T-cell (primary cell): ENCODE measurements at places on chromosomes 4 and X.

DNA sequence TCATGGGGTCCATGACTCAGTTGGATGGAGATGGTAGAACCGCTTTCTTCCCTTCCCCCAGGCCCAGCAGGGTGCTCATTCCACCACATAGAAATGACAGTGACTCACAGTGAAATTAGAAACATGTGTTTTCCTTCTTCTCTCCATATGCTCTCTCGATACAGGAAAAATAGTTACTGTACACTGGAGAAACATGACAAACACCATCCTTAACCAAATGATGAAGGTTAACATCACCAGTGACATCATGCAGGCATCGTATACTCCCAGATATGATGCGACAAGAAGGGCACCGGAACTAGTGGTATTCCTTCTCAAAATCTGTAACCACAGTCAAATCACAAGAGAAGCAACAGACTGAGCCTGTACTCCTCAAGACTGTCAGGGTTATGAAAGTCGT is 11.7 kb upstream of the RAB40A start:
- no peaks in the 10 kb centered on the region for H3K36me3 ChIP-seq
- H3K27ac ChIP-seq, result no peak overlapping the region
- no peak for DNase-seq
- H3K27me3 ChIP-seq, result peaks cover 4% of the 10 kb centered on the region
- peaks cover 3% of the 10 kb centered on the region for H3K4me1 ChIP-seq

DNA sequence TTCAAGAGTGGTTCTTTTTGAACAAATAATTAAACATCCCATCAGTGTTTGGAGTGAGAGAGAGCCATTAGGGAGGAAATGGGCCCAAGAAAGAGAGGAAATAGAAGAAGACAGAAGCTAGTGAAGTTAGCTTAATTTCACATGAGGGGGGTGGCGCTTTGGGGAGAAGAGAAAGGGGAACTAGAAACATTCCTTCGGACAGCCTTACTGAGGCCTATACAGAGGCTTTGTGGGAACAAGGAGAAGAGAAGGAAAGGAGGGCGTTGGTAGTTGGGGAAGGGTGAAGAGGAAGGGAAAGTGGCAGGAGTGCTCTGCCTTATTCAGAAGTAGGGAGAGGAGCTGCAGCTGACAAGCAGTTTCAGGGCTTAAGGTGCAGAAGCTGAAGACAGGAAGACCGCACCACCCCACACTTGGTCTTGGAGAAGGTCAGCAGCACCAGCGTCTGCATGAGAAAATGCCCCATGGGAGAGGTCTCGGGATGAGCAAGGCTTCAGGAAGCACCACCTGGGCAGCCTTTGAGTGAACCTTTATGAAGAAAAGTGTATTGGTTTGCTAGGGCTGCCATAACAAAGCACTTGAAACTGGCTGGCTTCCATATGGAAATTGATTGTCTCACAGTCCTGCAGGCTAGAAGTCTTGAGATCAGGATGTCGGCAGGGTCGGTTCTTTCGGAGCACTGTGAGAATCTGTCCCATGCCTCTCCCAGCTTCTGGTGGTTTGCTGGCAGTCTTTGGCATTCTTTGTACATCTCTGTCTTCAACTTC is 85.1 kb downstream of the KIT start:
- H3K4me1 ChIP-seq, result no peaks in the 10 kb centered on the region
- no peak for DNase-seq
- no peaks in the 10 kb centered on the region for H3K36me3 ChIP-seq
- no peak overlapping the region for H3K27ac ChIP-seq
- H3K4me3 ChIP-seq, result no peak overlapping the region
- no peaks in the 10 kb centered on the region for H3K27me3 ChIP-seq

DNA sequence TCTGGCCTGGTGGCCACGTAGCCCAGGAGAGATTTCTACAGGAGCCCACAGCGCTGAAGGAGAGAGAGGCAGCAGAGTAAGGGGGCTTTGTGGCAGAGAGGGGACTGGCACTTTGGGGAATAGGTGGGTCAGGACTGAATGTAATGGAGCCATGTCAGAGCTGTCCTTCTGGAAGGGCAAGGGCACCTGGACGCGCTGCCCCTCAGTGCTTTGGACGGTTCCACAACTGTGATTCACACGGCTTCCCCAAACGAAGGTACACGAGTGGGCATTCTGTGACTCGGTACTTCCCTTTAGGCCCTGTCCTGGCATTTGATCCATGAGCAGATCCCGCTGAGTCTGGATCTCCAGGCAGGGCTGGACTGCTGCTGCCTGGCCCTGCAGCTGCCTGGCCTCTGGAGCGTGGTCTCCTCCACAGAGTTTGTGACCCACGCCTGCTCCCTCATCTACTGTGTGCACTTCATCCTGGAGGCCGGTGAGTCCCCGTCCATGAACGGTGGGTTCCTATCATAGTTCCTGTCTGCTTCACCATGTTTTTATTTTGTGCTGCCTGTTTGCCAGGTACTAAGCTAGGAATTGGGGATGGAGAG is 35.2 kb upstream of the MSANTD1 start:
- H3K36me3 ChIP-seq, result peaks cover 35% of the 10 kb centered on the region
- DNase-seq, result no peak
- H3K4me3 ChIP-seq, result no peak overlapping the region
- no peaks in the 10 kb centered on the region for H3K4me1 ChIP-seq
- no peak overlapping the region for H3K27ac ChIP-seq

DNA sequence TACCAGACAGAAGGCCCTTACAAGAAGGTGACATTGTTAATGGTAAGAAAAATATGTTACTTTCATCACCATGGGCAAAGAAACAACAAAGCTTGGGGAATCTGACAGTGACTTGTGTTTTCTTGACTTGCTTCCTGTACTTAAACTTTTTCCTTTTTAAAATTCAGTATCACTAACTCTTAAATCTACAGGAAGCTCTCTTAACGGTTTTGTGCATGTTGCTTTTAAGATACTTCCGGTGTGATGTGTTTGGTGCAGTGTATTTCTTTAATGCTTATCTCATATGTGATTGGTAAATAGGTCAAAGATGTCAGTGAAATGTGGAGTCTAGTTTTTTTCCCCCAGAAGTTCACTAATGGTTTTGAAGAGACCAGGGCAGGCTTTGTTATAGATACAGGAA is 45.2 kb downstream of the ADH5 start:
- peaks cover 13% of the 10 kb centered on the region for H3K4me1 ChIP-seq
- H3K27ac ChIP-seq, result peak overlapping the region; percentile 82
- DNase-seq, result no peak
- peaks cover 14% of the 10 kb centered on the region for H3K36me3 ChIP-seq

DNA sequence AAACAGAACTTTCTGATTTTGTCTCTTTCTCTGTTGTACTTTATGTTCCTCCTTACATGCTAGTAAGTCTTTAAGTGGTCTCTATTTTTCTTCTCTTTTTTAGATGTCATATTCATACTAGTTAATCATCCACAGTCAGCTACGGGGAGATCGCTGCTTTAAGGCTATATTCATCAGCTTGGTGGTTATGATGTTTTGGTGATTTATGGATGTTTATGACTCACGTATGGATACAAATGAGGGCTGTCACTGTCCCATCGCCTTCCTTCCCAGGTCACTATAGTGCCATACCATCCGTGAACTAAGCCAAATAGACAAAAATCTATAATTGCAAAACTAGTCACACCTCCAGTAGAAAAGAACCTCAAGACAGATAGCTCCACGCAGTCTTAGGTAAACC is 296.8 kb upstream of the AADAT start:
- no peak overlapping the region for H3K27ac ChIP-seq
- H3K4me3 ChIP-seq, result no peak overlapping the region
- H3K4me1 ChIP-seq, result no peaks in the 10 kb centered on the region
- H3K36me3 ChIP-seq, result no peaks in the 10 kb centered on the region

- H3K36me3 ChIP-seq, result no peaks in the 10 kb centered on the region
- H3K4me1 ChIP-seq, result no peaks in the 10 kb centered on the region
- DNase-seq, result no peak
- no peak overlapping the region for H3K27ac ChIP-seq
These were observed 55.7 kb upstream of the PDGFRA start for GRCh38 chr4:54173281-54173912.

DNA sequence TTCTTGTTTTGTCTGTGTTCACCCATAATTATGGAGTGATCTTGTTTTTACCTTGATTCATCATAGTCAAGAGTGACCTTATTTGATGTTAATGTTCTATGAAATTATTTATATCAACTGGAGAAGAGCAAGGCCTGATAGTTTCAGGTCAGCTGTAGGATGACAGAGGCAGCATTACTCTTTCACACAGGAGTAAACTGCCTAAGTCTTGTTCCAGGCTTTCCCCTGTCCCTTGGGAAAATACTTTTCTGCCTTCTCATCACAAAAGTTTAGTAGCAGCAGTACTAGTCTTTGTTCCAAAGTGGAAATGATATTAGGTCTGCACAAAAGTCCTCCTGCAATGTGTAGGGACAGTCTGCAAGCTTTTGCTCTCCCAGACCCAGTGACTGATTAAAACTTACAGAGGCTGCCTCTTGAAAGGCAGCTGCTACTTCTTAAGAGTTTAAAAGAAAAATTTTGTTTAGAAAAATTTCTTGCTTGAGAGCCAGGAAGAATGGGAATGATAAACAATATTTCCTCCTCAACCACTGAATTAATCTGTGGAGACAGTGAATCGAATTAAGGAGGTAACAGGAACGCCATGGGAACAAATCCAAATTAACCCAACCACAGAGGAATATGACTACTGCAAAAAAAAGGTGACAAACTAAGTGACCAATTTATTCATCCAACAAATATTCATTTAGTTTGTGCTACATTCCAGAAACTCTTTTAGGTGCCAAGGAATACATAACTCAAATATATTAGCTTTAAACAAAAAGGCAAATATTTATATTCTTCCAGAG is 991.4 kb upstream of the PABPC4L start:
- no peak overlapping the region for H3K4me3 ChIP-seq
- DNase-seq, result no peak
- H3K27ac ChIP-seq, result no peak overlapping the region
- H3K27me3 ChIP-seq, result no peaks in the 10 kb centered on the region
- H3K4me1 ChIP-seq, result no peaks in the 10 kb centered on the region

DNA sequence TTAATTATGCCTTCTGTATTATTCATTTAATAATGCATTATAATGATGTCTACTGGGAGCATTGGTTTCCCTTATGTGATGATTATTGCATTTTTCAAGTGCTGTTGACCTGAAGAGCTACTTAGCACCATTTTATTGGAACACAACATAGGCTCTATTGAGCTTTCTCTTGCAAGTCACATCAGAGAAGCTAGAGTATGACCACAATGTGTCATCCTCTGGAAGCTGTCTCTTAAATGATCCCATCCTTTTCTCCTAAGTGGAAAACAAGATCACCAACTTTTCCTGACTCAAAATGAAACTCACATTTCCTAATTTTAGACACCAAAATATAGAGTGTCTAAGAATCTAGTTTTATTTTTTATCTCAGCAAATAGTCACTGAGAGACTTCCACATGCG is 1451.9 kb downstream of the PCDH7 start:
- no peak overlapping the region for H3K4me3 ChIP-seq
- no peaks in the 10 kb centered on the region for H3K27me3 ChIP-seq
- no peak overlapping the region for H3K27ac ChIP-seq
- no peaks in the 10 kb centered on the region for H3K36me3 ChIP-seq
- DNase-seq, result no peak

DNA sequence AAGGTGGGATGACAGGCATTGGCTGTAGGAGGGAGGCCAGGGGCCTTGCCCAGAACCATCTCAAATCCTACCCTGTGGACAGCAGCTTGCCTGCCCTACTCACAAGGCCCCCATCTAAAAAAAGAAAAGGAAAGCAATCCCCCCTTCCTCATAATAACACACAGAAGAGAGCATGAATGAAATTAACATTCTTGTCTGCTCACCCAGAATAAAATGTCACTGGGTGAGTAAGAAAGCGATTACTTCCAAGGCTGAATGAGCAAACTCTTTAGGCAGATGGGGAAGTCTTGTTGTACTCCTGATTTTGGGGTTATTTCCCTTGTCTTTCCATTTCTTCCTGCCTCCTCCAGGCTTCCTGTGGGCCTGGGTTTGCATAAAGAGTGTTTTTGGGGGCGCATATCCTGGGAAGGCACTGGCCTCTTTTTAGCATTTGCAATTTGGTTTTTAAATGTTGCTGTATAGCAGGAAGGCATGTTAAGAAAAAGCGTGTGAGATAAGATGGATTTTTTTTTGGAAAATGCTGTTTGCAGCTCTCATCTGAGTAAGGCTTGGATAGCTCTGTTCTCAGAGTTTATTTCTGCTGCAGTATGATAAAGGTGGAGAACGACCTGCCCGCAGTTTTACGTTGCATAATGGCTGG is 248.3 kb upstream of the GATB start:
- no peak overlapping the region for H3K4me3 ChIP-seq
- H3K27ac ChIP-seq, result no peak overlapping the region
- no peak for DNase-seq
- no peaks in the 10 kb centered on the region for H3K36me3 ChIP-seq
- H3K27me3 ChIP-seq, result no peaks in the 10 kb centered on the region

DNA sequence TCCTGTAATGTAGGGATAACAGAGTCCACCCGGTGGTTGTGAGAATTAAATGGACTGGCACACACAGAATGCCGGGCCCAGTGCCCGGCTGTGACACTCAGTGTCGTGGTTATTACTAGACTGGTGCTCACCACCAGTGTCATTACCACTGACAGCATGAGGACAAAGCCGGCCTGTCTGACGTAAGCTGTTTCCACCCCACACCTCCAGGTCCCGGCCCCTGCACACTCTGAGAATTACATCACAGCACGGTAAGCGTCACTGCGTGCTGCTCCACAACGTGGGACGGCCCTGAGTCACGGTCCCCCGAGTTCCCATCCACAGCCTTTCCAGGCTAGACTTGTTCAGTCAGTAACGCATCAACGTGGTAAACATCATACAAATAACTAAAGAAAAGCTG is 22.9 kb downstream of the FAT1 start:
- H3K4me1 ChIP-seq, result no peaks in the 10 kb centered on the region
- DNase-seq, result no peak
- no peaks in the 10 kb centered on the region for H3K27me3 ChIP-seq
- no peaks in the 10 kb centered on the region for H3K36me3 ChIP-seq
- no peak overlapping the region for H3K4me3 ChIP-seq

- H3K27me3 ChIP-seq, result no peaks in the 10 kb centered on the region
- no peak overlapping the region for H3K27ac ChIP-seq
These were observed 3.4 kb downstream of the MAGEE2 start for GRCh38 chrX:75781611-75782010.

- no peak overlapping the region for H3K27ac ChIP-seq
- no peak for DNase-seq
- no peak overlapping the region for H3K4me3 ChIP-seq
- no peaks in the 10 kb centered on the region for H3K27me3 ChIP-seq
- no peaks in the 10 kb centered on the region for H3K4me1 ChIP-seq
- no peaks in the 10 kb centered on the region for H3K36me3 ChIP-seq
These were observed 1930.5 kb upstream of the AGA start for GRCh38 chr4:179372746-179373145.
